ENCODE measurements at places on chromosomes 16 and 17.

DNA sequence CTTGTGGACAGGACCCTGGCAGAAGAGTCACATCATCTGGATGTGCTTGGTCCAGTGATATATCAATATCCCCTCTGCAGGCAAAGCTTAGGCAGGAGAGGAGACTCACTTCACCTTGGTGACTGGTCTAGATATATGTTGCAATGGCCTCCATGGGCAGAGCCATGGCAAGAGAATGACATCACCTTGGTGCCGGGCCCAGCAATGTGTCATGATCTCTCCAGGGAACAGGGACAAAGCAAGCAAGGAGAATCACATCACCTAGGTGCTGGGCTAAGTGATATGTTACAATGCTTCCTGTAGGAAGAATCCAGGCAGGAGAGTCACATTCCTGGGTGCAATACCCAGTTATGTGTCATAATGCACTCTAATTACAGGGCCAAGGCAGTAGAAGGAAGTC, 2106.2 kb downstream of the TP53TG3F start:
- DNase-seq = no peak

DNA sequence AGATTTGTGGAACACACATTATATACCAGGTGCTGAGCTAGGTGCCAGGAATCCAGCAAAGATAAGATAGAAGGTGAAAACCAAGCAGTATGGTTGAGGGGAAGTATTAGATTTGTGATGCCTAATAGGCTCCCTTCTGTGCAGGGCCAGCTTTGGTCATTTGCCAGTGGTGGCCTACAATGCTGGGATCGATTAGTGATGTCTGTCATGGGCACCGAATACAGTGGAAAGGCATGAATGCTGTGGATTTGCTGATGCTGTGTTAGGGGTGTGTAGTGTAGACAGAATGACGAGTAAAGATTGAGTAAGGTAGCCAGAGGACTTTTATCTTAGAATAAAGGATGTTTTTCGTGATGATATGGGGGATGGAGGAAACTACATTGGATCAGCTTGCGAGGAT, 48.9 kb downstream of the SNX29 start:
- no peak for DNase-seq

DNA sequence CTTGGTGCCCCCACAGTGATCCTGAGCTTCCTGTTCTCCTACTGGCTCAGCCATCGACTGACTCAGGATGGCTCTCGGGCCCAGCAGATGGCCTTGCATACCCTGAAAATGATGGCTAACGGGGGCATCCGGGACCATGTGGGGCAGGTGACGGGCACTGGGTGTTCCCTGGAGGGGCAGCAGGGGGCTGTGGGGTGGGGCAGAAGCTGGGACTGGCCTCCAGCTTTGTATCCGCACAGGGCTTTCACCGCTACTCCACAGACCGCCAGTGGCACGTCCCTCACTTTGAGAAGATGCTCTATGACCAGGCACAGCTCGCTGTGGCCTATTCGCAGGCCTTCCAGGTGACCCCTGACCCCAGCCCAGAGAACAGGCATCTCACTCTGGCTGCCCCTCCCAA, 3.0 kb downstream of the SPATA20 start:
- no peak for DNase-seq

DNA sequence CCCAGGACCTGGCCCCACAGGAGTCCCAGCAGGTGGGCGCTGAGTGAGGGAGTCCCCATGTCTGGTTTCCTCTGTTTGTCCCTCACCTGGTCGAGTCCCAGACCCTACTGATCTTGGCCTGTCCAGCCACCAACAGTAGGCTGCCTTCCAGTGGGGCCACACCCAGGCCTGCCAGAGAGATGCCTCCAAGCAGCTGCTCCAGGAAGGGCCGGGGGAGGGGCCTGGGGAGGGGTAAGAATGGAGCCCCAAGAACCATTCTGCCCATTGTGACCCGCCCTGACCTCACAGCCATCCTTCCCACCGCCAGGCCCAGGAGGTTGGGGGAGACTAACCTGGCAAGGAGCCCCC, 736 bp downstream of the SPATA20 start:
- DNase-seq = no peak

GRCh38 chr16:31452631-31453106, 6.6 kb upstream of the ARMC5 start:
- DNase-seq = no peak

DNA sequence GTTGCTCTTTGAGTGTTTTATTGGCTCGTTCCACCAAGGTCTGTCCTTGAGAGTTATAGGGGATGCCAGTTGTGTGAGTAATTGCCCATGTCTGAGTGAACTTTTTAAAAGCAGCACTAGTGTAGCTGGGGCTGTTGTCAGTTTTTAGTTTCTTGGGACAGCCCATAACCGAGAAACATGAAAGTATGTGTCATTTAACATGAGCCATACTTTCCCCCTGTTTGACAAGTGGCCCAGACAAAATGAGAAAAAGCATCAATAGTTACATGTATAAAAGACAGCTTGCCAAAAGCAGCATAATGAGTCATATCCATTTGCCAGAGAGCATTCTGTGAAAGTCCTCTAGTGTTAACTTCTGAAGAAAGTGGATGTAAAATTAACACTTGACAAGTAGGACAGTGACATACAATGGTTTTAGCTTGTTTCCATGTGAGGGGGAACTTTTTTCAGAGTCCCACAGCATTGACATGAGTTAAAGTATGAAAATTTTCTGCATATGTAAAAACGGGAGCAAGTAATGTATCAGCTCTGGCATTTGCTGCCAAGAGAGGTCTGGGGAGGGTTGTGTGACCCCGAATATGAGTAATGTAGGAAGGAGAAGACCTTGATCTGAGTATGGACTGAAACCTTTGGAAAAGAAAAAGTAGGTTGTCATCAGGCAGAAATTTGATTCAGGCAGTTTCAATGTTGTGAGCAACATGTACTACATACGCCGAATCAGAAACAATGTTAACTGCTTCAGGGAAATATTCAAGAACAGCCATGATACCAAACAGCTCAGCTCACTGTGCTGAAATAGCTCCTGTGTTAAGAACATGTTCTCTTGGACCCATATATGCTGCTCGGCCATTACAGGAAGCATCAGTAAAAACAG, 56.8 kb upstream of the ARL4D start:
- no peak for DNase-seq

DNA sequence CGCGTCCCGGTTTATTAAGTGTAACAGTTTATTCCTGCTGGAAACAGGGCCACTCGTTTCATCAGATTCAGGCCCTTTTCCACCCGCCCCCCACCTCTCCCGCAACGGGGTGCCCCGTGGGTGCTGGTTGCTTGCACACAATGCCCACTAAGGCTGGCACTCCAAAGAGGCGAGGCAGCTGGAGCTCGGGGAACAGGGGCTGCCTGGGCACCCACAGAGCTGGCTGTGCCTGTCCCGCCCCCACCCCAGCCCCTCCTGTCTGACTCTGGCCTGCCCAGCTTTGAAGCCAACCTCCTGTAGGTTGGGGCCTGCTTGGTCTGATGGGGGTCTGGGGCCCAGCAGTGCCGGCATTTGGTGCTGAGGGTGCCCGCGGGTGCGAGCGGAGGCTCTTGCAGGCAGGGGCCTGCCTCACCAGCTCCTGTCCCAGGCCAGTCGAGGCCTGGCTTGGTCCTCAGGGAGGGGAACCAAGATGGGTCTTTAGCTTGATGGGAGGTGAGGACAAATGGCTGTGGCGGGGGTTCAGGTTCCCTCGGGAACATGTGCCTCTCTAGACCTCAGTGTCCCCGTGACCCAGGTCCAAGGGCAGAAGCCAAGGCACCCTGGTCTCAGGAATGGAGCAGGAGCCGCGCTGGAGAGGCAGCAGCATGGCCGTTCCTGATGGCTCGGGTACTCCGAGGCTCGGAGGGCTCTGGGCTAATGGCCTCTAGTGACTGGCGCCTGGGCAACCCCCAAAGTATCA, 20.1 kb downstream of the MYBBP1A start:
- no peak for DNase-seq

- DNase-seq = no peak
These were observed 7.5 kb upstream of the SNTB2 start for GRCh38 chr16:69179328-69180010.

- DNase-seq = no peak
These were observed 100.3 kb downstream of the MAF start for GRCh38 chr16:79500286-79500685.

GRCh38 chr16:9644258-9644657, 538.0 kb downstream of the GRIN2A start:
- no peak for DNase-seq

GRCh38 chr17:66682283-66682682, 152.6 kb upstream of the CACNG5 start:
- DNase-seq = no peak

DNA sequence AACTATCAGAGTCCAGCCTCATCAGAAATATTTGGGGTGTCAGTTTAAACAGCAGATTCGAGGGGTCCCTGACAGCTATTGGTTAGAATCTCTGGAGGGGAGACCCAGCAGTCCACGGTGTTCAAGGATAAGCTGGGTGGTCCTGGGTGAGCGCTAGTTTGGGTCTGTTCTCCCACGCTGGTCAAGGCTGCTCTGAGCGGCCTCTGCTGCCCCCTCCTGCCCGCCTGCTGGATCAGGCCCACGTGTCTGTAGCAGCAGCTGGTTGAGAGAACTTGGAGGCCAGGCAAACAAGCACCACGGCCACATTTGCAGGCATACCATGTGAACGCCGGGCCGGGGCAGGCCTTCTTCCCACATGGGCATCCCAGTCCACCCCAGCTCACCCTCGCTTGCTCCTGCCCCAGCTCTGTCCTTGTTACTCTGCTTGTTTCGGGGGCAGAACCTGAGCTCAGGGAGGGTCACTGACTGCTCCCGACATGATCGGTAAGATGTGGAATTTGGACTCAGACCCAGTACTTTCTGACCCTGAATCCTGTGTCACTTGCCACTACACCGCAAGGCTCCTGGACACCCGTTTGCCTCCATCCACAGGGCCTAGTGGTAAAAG, 7.4 kb downstream of the FOXF1 start:
- DNase-seq = peak; percentile 76

- DNase-seq = no peak
These were observed 6.4 kb upstream of the CACNG4 start for GRCh38 chr17:66957951-66958579.

DNA sequence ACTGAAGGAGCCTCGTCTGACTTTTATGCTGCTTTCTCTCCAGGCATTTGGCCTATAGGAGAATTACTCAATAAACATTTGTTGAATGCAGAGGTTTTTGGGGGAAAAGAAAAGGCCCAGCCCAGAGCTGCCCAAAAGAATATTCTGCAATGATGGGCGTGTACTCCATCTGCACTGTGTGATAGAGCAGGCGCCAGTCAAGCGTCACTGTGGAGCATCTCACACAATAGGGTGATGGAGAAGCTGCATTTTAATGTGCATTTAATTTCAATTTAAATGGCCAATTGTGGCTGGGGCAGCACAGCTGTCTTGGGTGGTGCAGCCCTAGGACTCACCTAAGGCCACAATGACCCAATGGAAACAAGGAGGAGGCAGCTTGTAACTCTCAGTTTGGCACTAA, 20.6 kb downstream of the GLYR1 start:
- DNase-seq = no peak

DNA sequence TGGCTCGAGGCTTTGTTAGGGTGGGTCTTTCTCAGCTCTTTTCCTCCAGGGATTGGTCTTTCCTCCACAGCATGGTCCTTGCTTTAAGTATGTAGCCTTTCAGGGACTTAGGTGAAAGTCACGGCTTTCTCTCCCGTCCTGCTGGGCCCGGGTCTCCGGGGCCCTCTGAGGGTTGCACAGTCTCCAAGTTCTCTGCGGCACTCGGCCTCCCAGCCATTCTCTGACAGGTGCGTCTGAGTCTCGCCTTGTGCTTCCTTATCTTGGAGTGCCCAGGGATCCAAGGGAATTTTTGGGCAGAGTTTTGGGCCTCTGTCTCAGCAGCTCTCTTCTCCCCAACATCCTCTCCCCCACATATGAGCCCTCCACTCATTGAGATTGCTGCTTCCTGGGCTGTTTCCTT, 36.6 kb downstream of the ZNF750 start:
- no peak for DNase-seq

GRCh38 chr17:1553354-1554266, 9.0 kb downstream of the PITPNA start:
- DNase-seq = no peak

- no peak for DNase-seq
These were observed 26.1 kb upstream of the CBFA2T3 start for GRCh38 chr16:89002851-89003830.

DNA sequence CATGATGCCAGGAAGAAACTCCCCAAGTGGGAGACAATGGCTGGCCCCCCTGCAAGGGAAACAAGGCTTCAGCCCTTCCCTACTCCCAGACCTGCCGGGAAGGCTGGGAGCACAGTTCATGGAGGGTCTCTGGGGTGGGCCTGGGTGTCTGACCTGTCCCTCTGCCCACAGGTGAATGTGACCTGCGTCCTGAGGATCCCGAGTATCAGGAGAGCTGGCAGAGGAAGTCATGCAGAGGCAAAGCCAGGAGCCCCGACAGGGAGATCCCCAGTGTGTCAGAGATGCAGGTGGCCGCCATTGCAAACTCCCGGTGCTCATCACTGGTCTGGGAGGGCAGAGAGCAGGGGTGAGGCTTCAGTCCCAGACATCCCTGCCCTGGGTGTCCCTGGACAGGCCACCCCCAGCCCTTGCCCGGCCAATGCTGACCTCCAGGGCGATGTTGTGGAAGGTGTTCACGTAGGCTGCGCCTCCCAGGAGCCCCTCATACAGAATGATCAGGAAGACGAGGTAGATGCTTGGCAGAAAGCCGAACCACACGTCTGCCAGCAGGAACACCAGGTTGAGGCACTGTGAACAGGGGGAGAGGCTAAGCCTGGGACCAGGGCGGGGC, 5.3 kb upstream of the NPIPB7 start:
- no peak for DNase-seq

DNA sequence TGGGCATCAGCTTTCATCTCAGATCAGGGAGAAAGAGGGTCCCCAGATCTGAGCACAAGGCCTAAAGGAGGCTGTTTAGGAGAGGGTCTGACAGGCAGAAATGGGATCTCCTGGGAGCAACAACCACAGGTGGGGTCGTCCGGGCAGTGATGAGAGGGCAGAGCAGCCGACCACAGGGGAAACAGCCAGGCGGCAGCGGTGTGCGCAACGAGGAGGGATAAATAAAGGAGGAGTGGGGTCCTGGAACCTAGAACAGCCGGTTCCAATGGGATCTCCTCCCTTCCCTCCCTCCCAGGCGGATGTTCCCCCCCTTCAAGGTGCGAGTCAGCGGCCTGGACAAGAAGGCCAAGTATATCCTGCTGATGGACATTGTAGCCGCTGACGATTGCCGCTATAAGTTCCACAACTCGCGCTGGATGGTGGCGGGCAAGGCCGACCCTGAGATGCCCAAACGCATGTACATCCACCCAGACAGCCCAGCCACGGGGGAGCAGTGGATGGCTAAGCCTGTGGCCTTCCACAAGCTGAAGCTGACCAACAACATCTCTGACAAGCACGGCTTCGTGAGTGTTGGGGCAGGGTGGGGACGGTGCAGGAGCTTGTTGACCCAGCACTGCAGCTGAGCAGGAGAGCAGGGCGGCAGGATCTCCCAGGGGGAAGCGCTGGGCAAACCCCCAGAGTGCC, 1.9 kb downstream of the TBX2 start:
- no peak for DNase-seq

- DNase-seq = no peak
These were observed 19.1 kb downstream of the ENDOV start for GRCh38 chr17:80433916-80434666.

GRCh38 chr17:80612997-80613731, 68.5 kb downstream of the RPTOR start:
- no peak for DNase-seq
